Right ventricle myocardium inferior (tissue), 1 donor: ENCODE measurements at places on chromosomes 3 and 15. TPM values are rescaled to one million over a fixed set of nuclear protein-coding genes. Genes with fewer than 3 reads are reported as not detected.

CLDN16 gene
- total RNA-seq = not detected

GRCh38 chr3:21356402-21356801, 394.6 kb downstream of the ZNF385D start:
- no peak for DNase-seq

DNA sequence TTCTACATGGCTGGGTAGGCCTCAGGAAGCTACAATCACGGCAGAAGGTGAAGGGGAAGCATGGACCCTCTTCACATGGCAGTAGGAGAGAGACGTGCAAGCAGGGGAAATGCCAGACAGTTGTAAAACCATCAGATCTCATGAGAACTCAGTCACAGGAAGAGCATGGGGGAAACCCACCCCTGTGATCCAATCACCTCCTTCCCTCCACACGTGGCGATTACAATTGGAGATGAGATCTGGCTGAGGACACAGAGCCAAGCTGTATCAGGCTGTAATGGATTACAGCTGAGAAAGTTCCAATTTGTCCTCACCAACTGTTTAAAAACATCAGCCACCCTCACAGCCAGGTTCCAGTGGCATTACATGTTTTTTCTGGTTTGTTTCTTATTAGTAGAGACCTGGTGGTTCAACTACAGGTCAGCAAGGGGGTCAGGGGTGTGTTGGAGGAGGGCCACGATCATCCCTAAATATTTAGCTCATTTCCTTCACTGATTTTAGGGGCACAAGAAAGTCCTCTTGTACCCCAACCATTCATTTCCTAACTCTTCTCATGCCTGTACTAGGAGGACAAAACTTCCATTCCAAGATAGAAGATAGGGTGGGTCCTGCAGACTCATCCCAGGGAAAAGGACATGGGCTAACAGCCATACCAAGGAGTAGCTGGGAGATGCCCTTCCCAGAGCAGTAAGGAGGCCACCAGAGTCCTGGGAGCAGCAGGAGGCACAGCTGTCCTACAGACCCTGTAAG, 54.4 kb downstream of the ANXA2 start:
- no peak for DNase-seq

GRCh38 chr15:29289173-29289572, 19.6 kb upstream of the NSMCE3 start:
- no peak for DNase-seq

SEMA3B gene
- 19.8 TPM for total RNA-seq

FGD5 gene
- total RNA-seq = 16.5 TPM

EIF4E3 gene
- total RNA-seq = 49.2 TPM

GRCh38 chr15:85649372-85649771, 145.4 kb downstream of the KLHL25 start:
- no peak for DNase-seq

PDZRN3 gene
- 130 TPM for total RNA-seq

DNA sequence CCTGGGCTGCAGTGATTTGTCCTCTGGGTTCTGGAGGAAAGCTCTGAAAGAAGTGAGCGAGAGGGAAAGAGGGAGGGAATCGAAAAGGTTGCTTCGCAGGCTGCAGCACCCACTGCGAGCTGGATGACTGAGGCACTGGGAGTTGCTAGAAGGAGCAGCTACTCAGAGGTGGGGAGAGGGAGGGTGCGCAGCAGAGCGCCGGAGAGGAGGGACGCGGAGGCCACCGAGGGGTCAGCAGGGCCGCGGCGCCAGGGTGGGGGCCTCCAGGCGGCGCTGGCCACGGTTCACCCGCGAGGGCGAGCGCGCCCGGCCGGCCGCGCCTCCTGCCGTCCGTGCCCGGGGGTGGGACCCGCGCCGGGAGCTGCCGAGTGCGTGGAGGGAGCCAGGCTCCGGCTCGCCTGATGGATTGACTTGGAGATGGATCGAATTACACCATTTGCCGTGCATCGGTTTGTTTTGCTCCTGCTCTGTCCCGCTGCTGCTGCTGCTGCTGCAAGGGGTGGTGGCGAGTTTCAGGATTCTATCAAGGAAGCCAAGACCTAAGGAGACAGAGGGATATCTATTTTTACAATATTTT, at the start of gene SEMA6D:
TSS of gene SEMA6D (plus strand) at position 470 of the 577 bp plus-strand sequence. CDS start 42,294 bp downstream, outside the sequence.
- DNase-seq = peak; percentile 84

DNA sequence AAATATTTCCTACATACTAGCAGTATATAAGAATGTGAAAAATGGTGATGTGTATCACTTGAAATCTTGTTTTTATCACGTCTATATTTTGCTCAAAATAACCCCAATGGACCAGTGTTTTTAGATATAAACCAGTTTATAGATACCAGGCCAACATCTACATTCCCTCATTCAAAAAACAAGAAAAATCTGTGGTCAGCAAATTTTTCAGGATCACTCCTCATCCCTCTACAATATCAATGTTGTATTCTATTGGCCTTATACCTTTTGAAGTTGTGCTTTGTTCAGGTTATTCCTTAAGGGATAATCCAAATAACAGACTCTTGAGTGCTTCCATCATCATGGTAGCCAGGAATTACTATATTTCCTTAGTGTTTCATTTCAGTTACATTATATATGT, 332.9 kb upstream of the ARRDC4 start:
- DNase-seq = no peak

SSUH2 gene
- 1.0 TPM for total RNA-seq

DNA sequence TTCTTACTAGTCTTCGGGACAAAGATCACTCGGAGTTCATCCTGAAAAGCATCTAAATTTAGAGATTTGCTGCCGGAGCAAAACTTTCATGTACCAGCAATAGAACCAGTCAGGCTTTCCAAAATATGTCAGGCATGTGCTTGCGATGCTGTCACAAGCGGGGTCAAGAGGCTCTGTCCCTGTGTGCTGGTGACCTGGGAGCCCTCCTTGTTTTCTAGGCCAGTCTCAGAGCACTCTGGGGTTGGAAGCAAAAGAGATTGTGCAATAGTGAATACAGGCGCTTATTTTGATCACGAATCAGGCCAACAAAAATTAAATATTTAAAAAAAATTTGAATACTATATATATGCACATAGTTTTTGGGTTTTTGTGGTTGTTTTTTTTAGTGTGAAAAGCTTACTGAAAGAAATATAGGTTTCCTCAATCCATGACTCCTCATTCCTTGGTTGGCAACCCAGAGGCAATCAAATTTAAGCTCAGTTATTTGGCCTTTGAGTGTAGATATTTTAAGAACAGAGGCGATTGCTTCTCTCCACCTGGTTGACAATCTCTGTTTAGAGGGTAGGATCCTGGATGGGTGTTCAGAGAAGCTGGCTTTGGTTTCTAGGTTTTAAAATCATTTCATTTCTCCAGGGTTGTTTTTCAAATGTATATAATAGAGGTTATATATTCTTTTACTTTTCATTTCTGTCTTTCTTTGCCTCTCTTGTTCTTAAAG, 8.4 kb upstream of the KLHL24 start:
- no peak for DNase-seq

- no peak for DNase-seq
Observed at GRCh38 chr15:51323749-51324148, 14.6 kb downstream of the CYP19A1 start.

GREM1 gene
- total RNA-seq = not detected

RPL14 gene
- 1,077 TPM for total RNA-seq

GRCh38 chr3:23402728-23403492, 199.8 kb downstream of the UBE2E2 start:
- no peak for DNase-seq

- no peak for DNase-seq
Observed at GRCh38 chr3:157077565-157077991, 82.4 kb downstream of the CCNL1 start.

GRCh38 chr15:92611995-92612745, 43.4 kb downstream of the FAM174B start:
- DNase-seq = no peak

GRCh38 chr3:4656059-4656458, 162.9 kb downstream of the ITPR1 start:
- peak; percentile 74 for DNase-seq

LPCAT4 gene
- 89.2 TPM for total RNA-seq

DNA sequence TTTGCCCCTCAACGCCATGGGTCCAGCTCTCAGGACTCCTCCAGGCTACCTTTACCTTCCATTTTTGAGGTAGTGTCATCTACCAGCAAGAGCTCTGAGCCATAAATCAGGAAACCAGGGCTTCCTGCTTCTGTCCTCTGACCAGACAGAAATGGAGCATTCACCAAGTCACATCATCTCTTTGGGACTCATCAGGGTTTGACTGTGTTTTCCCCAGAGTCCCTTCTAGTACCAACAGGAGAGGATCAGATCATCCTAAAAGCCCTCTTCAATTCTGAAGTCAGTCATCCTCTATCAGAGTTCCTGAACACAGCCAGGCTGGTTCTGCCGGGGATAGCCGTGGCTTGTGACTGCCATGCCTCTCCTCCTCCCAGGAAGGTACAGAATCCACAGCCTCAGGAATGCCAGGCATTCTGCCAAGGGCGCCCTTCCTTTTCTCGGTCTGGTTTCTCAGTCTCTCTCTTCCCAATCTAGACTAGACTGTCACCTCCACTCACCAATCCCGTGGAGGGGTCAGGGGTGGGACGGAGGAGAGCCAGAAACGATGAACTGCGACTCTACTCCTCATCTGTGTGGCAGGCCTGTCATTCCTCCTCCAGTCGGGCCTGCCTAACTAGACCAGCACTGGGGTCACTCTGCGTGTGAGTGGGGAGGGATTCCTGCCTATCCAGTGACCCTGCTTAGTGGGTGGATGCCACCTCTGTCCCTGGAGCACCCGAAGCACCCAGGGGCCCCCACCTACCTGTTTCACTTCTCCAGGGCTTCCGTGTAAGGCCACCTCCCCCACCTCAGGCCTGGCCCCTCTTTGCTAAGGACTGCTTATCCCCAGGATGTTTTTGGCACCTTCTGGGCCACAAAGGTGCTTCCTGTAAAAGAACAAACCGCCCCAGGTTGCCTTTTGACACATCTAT, 30.9 kb downstream of the CCNL1 start:
- DNase-seq = no peak

SLC12A1 gene
- not detected for total RNA-seq

MUSTN1 gene
- total RNA-seq = 26.5 TPM
